ENCODE measurements at places on chromosomes 6 and 20.
A peak's percentile ranks its signal among the peaks of the same experiment; 100 is the strongest.

GRCh38 chr6:20875369-20875963, 341.2 kb downstream of the CDKAL1 start:
- DNase-seq: no peak

- no peak for DNase-seq
Observed at GRCh38 chr6:128889870-128890269, 6.9 kb downstream of the LAMA2 start.

GRCh38 chr6:107386340-107386739, 73.0 kb downstream of the PDSS2 start:
- no peak for DNase-seq

DNA sequence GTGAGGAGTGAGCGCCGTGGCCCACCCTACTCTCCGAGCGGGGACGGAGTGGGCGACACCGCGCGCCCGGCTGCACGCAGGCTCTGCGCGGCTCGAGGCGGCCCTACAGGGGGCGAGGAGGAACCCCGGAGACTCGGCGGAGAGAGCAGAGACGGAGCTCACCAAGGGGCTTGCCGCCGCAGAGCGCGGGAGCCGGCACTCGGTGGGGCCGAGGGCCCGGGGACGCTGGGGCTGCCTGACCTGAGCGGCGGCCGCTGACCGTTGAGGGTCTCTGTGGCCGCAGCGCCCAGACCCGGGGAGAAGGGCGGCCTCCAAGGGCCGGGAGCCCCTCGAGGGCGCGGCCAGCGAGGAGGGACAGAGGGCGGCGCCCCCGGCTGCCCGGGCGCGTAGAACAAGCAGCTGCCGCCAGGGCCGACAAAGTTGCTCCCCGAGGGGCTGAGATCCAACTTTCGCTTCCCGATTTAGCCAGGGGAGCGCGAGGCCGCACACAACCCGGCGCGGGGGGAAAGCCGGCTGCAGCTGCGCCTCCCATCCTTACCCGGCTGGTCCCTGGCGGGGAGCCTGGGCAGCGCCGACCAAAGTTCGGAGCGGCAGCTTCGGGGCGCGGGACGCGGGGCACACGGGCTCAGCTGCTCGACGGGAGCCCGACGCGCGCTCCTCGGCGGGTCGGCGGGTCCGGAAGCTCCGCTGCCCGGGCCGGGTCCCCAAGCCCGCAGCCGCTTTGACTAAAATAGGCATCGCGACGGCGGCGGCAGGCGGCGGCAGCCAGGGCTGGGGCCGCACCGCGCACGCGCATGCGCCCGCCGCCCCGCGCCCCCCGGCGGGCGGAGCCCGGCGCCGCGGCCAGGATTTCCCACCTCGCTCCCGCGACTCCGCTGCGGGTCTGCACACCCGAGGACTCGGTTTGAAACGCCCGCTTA, 43.1 kb downstream of the POPDC3 start:
- DNase-seq: peak; percentile 11

DNA sequence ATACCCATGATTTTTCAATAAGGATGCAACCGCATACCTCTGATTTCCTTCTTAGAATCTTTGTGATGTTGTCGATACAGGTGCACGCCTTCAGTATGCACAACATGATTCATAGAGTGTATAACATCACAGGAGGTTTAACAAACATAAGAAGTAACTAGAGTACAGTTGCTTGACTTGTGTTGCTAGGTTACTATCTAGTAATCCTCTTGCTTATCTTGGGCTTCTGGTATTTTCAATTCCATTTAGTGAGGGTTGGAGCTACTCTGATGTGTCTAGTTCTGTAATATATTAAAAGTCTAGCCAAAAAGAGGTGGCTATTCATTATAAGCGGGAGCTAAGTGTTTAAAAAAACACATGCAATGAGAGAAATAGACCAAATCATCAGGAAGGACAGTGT, 85.5 kb upstream of the TENT5A start:
- DNase-seq: no peak

- DNase-seq: no peak
Observed at GRCh38 chr6:135013211-135013610, 41.4 kb downstream of the HBS1L start.

DNA sequence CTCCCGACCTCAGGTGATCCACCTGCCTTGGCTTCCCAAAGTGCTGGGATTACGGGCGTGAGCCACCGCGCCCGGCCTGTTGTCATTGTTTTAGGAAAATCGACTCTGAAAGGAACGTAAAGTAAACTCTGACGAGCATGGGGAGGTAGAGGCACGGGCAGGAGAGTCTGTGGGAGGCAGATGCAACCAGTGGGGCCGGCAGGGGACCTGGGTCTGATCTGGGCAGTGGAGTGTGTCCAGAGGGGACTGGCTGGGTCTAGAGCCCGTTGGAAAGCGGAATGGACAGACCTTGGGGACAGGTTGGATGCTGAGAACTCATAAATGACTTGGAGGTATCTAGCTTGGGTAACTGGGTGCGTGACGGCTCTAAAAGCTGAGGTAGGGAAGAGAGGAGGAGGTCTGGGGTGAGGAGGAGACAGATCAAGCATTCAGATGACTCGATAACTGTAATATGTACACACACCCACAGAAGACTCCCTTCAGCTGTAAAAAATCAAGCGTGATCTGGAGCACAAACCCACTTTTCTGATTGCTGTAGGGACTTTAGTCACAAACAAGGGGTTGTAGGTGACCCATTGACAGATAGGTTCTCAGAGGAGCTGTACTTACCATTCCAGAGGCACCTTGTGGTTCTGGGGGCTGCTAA, 22.4 kb downstream of the MANBAL start:
- no peak for DNase-seq

DNA sequence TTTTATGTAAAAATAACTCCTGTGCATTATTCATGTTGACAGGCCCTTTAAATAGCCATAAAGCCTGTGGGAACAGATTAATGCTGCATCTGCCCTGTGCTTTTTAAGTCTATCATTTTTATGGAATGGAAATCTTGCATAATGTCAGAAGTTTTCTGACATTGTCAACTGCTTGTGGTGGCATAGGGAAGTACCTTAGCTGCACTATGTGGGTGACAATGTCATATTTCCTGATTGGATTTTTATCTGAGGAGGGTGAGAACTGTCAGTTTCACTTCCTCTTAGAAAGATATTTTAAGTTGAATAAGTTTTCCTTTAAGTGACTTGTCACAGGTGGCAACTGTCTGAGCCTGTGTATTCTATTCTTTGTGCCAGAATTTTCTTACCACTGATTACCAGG, 267.9 kb downstream of the PLCB1 start:
- DNase-seq: no peak

DNA sequence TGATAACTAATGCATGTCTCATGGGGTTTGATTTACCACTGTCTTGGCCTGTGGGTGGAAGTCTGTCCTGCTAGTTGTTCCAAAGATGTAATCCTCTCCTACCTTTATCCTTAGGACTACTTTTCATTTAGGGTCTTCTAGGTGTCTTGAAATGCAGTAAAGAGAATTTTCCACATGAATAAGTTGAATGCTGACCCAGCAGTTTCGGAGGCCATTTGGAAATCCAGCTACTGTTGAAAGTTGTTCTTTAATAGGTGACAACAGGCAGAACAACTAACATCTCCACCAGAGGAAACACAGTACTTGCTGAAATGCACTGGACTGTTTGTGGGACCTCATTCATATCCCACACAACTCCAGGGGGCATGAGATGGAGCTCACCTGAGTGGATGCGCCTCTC, 478.1 kb downstream of the BTBD3 start:
- DNase-seq: no peak

GRCh38 chr6:3386374-3386857, 70.4 kb downstream of the SLC22A23 start:
- no peak for DNase-seq

DNA sequence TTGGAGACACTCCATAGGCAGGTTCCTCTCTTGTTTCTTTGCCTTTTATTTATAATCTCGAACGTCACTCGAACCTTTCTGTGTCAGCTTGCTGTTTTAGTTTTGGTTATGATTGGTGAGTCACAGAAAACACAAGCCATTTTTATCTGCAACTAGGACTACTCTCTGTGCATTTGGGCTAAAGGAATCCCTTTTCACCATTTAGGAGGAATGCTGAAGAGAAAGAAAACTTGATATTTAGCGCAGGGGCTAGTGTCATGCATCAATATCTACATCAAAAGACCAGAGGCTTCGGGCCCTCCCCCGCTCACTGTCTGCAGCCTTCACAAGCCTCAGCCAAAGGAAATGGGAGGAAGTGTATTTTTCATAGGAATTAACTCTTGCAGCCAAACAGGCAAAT, 507.8 kb upstream of the CITED2 start:
- DNase-seq: no peak

DNA sequence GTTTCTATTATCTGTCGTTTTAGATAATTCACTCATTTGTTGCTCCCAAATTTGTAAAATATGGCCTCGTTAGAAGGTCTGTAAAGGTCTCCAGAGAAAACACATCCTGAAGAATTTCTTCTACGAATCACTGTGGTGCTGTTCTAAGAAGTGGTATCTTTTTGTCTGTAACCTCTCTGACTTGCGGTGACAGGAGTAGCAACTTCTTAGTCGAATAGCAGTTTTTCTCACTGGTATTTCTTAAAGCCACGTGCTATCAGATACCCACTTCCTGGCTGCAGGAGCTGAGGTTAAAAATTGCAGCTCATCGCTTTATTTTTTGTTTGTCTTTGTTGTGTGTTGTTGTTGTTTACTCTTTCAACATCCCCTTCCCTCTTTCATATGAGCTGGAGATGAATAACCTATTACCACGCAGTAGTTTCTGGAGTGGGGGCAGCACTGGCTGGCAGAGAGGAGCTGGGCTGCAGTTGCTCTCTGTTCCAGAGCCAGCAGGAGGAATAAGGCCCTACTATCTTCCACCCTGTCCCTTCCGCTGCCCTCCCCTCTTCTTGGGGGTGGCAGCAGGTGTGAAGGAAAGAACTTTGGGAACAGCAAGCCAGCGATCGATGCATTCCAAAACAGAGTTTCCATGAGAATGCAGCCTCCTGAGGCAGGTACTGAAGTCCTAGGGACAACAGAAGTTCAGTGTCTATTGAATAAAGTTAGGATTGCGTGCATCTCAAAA, 64.7 kb downstream of the C6orf118 start:
- no peak for DNase-seq

GRCh38 chr6:12490351-12490903, 200.3 kb downstream of the EDN1 start:
- no peak for DNase-seq

- DNase-seq: no peak
Observed at GRCh38 chr6:117423754-117424153, 2.0 kb downstream of the ROS1 start.

GRCh38 chr20:21714297-21715192, 9.1 kb downstream of the PAX1 start:
- DNase-seq: no peak

DNA sequence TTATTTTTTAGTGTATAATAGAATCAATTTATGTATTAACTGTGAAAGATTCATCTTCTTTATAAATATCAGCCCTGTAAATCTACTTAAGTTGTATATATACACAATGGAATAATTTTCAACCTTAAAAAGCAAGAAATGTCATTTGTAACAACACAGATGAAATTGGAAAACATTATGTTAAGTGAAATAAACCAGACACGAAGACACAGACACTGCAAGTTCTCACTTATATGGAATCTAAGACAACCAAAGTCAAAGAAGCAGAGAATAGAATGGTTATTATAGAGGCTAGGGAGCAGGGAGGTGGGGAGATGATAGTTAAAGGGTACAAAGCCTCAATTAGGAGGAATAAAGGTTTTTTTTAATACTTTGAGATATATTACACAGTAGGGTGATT, 1404.4 kb downstream of the HACE1 start:
- DNase-seq: no peak

- peak; percentile 47 for DNase-seq
Observed at GRCh38 chr6:33677143-33677660, 34.3 kb downstream of the UQCC2 start.

DNA sequence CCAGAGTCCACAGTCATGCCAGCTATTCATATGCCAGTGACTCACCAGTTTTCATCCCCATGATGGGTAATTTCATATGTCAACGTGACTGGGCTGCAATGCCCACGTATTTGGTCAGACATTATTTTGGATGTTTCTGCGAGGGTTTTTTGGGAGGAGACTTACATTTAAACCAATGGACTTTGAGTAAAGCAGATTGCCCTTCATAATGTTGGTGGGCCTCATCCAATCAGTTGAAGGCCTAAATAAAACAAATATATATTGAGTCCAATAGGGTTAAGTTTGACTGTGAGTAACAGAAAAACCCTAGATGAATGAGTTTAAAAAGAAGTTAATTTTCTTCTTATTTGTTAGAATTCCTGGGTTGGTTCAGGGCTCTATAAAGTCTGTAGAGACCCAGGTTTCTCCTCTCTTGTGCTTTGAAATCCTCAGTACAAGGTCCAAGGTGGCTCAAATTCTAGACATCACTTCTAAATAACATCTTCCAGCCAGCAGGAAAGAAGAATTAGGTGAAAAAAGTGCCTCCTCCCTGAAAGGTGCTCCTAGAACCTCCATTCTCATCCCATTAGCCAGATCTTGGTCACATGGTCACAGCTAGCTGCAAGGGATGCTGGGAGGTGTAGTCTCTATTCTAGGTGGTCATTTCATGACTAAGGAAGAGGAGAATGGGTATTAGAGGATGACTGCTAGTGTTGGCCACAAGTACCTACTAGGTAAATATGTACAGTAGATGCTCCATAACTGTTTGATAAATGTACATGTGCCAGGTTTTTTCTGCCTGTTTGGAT, 16.7 kb upstream of the NEDD9 start:
- DNase-seq: no peak

- no peak for DNase-seq
Observed at GRCh38 chr6:36230371-36230770, 33.8 kb downstream of the BRPF3 start.

GRCh38 chr6:94463306-94463705, 1043.9 kb upstream of the EPHA7 start:
- DNase-seq: no peak

DNA sequence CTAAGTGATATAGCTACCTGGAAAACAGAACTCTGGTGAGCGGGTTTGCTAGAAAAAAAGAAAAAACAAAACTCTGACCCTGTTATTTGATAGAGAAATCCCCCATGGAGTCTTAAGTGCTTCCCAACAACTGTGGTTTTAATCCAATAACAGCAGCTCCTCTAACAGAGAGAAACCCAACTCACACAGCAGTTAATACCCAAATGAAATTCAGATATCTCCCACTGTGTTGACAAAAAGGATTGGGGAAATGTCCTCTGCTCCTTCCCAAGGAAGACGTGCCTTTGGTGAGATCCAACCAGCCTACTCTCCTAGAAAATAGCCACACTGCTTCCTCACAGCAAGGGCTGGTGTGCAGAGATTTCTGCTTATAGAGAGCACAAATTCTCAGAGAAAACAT, 200.4 kb upstream of the FBXL4 start:
- DNase-seq: no peak

DNA sequence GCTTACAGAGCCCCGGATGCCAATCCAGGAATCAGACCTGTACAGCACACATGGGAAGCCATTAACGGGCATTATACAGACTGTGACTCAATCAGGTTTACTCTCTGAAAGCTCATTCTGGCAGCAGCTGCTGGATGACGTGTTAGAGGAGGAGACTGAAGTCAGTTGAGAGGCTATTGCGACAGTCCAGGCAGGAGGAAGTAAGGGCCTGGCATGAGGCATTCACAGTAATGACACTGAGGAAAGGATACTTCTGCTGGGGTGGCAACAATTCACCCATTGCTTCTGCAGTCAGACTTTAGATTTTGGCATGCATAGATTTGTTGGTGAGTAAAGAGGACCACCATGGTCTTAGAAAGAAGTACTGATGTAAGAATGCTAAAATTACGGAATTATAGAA, 151.0 kb upstream of the HEY2 start:
- peak; percentile 7 for DNase-seq
